ENCODE measurements at places on chromosomes 5 and 9. TPM values are rescaled to one million over a fixed set of nuclear protein-coding genes. Genes with fewer than 3 reads are reported as not detected.

- no peak for DNase-seq
Measured at GRCh38 chr9:18588002-18588401, 114.0 kb downstream of the ADAMTSL1 start.

- DNase-seq = no peak
Measured at GRCh38 chr9:110590816-110591215, 11.3 kb upstream of the SVEP1 start.

DNA sequence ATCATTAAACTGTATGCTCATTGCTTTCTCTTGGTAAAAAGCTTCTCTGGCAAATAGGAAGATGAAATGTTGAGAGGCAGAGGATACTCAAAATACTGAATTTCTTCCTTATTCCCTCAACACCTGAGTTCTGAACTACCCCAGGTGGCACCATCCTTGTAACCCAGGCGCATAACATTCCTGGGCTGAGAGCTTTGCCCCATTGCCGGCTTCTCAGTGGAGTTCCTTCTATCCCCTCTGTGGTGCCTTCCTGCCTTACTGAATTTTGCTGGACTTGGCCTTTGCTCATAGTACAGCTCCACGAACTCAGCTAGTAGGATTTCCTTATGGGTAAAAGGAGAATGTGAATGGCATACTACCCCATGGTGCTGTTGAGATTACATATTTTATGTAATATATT, 54.7 kb downstream of the BASP1 start:
- no peak for DNase-seq

NOTCH1 gene
- 11.7 TPM for total RNA-seq

DNA sequence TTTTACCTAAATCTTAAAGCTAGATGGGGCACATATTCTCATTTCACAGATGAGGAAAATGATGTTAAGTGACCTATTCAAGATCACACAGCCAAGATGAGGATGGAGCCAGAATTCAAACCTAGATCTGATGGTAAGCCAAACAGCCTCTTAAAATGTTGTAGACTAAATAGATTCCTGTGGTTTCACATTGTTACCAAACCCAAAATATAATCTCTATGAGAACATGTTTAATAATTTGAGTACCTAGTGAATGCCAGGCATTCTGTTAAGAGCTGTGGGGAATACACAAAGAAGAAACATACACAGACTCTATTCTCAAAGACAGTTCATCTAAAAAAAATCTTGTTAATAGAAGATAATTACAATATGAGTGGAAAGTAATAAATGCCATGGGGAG, 25.2 kb downstream of the HOMER1 start:
- DNase-seq = no peak
